ENCODE measurements at places on chromosomes 1 and 21. TPM values are rescaled to one million over a fixed set of nuclear protein-coding genes. Genes with fewer than 3 reads are reported as not detected.
A peak's percentile ranks its signal among the peaks of the same experiment; 100 is the strongest.

DNA sequence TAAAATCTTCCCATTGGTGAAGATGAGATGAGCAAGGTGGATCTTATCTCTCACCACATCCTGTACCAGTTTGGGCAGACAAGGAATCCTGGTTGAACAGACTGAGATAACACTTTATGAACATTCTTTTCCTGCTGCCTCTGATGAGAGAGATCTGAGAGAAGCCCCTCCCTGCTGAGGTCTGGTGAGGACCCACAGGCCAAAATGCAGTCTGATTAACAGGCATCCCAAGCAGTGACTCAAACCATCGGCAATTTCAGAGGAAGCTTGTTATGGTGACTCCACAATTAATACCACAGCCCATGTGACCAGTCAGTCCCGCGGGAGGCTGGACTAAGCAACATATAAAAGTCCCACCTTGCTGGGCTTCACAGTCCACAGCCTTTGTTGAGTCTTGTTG is at the start of gene PRR9:
TSS of gene PRR9 (plus strand) at position 373 of the 400 bp plus-strand sequence. CDS start 561 bp downstream, outside the sequence.
- DNase-seq: no peak

DNA sequence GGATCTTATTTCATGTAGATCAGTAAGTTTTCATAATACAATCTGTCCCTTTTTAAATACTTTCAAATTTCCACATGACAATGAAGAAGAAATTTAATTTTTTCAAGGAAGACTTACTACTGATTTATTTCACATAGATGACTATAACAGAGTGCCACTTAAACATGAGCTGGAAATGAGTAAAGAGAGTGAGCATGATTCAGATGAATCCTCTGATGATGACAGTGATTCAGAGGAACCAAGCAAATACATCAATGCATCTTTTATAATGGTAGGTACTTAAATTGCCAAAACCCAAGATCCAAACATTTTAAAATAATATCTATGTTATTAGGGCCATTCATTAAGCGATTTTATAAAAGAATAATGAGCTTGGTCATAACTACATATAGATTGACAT is 110.4 kb downstream of the PTPRC start:
- DNase-seq: no peak

GRCh38 chr1:169745015-169745861 is 11.4 kb upstream of the SELE start:
- DNase-seq: no peak

DNA sequence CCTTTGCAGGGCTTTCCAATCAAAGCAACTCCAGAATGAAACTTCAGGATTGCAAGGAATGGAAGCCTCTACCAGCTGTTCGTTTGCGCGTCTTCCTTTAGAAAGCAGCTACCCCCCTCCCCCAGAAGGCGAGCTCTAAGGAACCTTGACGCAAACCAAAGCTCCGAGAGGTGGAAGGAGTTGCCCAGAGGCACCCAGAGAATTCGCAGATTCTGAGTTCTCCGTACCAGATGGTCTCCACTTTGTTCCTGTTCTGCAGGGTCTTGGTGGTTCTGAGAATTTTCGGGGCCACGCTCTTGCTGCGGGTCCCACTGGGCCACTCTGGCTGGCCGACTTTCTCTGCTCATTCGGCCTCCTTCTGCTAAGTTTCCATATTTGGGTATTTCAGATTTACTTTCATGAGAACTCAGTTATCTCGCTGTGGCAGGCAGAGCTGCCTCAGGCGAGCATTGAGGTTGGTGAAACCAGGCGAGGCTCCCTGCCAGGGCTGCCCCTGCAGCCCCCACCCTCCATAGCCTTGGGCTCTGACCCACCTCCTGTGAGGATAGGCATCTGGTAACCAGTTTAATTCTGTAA is 801 bp downstream of the TRAF5 start:
- no peak for DNase-seq

DNA sequence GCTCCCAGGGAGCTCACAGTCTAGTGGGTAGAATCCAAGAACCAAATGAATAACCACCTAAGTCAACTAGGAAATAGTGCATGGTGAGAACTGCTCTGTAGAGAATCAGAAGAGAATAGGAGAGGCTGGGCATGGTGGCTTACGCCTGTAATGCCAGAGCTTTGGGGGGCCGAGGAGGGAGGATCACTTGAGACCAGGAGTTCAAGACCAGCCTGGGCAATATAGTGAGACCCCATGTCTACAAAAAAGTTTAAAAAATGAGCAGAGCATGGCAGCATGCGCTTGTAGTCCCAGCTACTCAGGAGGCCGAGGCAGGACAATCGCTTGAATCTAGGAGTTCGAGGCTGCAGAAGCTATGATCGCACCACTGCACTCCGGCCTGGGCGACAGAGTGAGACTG is 122.3 kb upstream of the IRF2BP2 start:
- no peak for DNase-seq

- DNase-seq: no peak
Observed at GRCh38 chr1:15848143-15848928, 829 bp downstream of the SPEN start.

DNA sequence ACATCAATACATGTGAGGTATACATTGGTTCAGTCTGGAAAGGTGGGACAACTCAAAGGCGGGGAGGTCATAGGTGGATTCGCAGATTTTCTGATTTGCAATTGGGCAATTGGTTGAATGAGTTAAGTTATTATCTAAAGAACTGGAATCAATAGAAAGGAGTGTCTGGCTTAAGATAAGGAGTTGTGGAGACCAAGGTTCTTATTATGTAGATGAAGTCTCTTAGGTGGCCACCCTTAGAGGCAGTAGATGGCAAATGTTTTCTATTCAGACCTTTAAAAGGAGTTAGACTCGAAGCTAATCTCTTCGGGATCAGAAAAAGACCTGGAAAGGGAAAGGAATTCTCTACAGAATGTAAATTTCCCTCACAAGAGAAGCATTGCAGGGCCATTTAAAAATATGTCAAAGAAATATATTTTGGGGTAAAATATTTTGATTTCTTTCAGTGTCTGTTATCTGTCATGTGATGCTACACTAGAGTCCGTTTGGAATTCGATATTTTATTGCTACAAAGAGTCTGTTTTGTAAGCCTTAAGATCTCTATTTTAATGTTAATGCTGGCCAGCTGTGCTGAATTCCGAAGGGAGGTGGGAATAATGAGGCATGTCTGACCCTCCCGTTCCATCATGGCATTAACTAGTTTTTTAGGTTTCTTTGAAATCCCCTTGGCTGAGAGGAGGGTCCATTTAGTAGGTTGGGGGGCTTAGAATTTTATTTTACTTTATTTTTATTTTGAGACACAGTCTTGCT is 265.1 kb downstream of the PTPRU start:
- DNase-seq: peak; percentile 8

- DNase-seq: no peak
Observed at GRCh38 chr1:30250984-30251850, 472.2 kb downstream of the MATN1 start.

- DNase-seq: no peak
Observed at GRCh38 chr1:158046715-158047510, 53.5 kb downstream of the KIRREL1 start.

DNA sequence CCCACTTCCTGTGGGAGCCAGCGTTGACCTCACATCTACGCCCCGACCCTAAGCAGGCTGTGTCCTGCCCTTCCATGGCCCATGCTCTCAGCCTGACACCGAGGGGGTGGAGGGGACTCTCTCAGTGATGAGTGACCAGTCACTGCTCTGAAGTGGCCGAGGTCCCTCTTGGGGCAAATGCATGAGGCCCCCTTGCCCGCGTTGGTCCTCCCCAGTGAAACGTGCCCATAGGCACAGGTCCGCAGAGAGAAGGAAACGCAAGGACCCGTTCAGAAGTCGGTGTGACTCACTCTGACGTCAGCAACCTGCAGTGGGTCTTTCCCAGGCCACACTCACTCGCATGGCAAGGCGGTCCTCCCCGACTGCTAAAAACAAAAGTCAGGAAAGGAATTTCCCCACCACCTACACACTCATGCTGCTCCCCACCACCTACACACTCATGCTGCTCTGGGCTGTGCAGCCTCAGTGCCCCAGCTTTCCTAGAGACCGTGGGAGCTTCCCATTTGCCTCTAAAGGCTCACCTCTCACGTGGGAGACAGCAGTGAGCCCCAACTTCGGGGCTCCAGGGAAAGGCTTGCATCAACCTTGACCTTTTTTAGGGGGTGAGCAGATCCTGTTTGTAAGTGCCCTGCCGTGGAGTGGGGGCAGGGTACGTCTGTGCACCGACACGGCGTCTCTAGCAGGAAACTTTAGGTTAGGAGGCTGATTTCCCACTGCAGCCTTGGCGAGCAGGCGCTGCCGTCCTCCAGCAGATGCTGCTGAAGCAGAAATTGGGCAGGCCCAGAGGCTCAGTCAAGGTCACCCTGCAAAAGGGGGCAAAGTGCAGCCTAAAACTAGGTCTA is 11.4 kb downstream of the UBASH3A start:
- no peak for DNase-seq

DNA sequence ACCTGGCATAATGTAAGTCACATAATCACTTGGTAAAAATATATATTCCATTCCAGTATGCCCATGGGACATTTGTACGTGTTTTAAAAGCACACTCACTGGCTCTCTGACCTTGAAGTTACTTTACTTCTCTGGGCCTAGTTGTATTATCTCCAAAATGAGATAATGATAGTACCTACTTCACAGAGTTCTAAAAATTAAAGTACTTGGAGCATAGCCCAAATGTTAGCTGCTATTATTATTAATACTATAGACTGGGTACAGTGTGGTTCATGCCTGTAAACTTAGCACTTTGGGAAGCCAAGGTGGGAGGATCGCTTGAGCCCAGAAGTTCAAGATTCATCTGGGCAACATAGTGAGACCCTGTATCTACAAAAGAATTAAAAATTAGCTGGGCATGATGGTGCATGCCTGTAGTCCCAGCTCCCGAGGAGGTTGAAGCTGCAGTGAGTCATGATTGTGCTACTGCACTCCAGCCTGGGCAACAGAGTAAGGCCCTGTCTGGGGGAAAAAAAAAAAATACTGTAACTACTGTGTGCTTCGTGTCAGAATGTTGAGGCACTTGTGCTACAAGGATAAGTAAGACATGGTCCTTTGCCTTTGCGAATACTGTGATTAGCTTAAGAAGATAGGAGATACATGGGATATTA is 45.7 kb downstream of the TDRD5 start:
- DNase-seq: no peak

DNA sequence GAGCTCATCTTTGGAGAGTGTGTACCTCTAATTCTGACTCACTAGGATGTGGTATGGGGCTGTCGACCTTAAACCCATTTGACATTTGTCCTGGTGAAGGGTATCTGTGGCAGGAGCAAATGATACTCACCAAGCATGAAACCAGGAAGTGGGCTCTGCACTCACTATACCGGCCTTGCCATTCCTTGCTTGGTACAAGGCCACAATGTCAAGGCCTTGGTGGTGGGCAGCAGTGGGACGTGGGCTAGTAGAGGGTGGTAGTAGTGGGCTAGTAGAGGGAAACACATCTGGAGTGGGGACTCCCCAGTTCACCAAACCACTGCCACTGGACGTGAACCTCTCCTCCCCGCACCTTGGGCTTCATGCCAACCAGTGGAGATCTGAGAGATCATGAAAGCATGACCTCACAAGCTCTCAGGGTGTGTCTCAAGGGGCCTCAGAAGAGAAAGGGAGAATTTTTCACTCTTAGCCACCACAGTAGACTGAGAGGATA is 11.5 kb downstream of the TNFSF4 start:
- DNase-seq: no peak

GRCh38 chr1:241525026-241525425 is 5.5 kb upstream of the FH start:
- no peak for DNase-seq

DNA sequence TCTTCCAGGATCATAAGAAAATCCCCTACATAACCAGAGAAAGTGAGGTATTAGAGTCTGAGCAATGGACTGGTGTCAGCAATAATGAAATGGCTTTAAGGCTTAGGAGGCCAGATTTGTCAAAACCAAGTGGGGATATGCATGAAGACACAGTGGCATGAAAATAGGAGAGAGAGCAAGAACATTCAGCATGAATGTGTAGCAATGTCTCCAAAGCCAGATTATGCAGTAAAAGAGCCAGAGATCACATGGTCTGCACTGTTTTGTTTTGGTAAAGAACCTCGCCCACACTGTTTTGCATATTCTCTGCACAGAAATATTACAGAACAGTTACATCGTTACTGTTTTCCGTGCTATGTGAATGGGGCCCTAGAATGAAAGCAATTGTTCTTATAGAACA is 589.4 kb downstream of the PLPP3 start:
- no peak for DNase-seq

Gene CHAF1B
- 2.8 TPM for total RNA-seq

Gene SH2D5
- 0.29 TPM for total RNA-seq
